ENCODE measurements at places on chromosomes 7 and 10.

GRCh38 chr10:12214763-12215218 is 18.8 kb downstream of the CDC123 start:
- DNase-seq: no peak

DNA sequence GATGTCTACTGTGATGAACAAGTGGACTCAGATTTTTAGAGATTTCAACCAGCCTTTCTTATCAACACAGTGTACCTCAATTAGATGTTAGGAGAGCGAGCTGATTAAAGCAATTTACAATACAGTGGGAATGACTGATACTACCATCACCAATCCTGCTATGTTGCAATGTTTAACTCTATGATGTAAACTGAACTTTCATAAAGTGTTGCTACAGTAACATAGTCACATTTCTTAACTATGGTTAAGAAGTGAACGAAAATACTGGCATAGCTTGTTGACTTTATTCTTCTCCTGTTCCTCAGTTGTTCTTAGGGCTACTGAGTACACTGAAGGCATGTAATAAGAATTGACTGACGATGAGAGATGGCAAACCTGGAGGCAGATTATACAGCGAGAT is 139.8 kb downstream of the MYOF start:
- DNase-seq: no peak

GRCh38 chr10:104306897-104307296 is 31.4 kb downstream of the ITPRIP start:
- DNase-seq: no peak

- DNase-seq: no peak
Observed at GRCh38 chr7:134699899-134700298, 53.2 kb downstream of the BPGM start.

GRCh38 chr10:83849150-83849549 is 290.2 kb upstream of the GHITM start:
- no peak for DNase-seq

DNA sequence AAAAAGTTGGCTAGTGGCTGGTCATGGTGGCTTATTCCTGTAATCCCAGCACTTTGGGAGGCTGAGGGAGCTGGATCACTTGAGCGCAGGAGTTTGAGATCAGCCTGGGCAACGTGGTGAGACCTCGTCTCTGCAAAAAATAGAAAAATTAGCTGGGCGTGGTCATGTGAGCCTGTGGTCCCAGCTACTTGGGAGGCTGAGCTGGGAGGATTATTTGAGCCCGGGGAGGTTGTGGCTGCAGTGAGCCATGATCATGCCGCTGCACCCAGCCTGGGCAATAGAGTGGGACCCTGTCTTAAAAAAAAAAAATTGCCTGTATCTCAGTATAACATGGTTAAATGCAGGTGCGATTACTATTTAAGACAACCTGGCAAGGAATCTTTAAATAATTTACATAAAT is 61.0 kb downstream of the ADD3 start:
- DNase-seq: no peak

- DNase-seq: no peak
Observed at GRCh38 chr10:4234661-4235060, 449.7 kb upstream of the KLF6 start.

DNA sequence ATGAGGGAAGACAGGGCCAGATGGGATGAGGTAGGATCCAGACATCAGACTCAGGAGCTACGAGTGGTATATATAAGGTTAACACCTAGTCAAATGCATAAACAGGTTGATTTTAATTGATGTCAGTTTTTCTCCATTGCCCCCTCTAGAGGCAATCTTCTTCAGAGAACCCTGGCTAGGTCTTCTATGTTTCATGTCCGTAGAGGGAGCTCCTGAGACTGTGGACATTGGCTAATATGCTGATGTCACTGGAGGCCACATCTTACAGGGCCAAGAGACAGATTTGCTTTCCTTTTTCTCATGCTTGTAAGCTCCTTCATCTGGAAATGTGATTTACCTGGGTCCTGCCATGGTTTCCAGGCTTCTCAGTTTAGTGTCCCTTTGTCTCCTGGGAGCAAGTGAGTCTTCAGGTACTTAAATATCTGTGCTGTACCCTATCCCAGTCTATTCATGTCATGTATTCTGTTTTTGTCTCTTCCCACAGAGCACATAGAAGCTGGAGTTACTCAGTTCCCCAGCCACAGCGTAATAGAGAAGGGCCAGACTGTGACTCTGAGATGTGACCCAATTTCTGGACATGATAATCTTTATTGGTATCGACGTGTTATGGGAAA is 161.6 kb upstream of the PRSS1 start:
- DNase-seq: peak; percentile 22

DNA sequence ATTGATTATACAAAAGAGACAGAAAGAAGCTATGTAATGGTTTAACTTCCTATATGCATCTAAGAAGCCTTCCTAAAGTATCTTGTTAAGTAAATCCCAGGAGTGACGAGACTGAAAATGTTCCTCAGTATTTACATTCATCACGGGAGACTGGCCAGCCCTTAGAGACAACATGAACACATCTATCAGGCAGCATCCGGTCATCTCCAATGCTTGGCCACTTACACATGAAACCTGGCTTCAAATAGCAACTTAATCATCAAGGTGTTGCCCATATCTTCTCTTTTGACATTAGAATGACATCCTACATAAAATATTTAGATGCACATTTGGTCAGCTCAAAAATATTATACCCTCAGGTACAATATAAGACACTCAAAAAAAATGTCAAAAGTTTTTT is 33.8 kb downstream of the ERCC6 start:
- DNase-seq: no peak

DNA sequence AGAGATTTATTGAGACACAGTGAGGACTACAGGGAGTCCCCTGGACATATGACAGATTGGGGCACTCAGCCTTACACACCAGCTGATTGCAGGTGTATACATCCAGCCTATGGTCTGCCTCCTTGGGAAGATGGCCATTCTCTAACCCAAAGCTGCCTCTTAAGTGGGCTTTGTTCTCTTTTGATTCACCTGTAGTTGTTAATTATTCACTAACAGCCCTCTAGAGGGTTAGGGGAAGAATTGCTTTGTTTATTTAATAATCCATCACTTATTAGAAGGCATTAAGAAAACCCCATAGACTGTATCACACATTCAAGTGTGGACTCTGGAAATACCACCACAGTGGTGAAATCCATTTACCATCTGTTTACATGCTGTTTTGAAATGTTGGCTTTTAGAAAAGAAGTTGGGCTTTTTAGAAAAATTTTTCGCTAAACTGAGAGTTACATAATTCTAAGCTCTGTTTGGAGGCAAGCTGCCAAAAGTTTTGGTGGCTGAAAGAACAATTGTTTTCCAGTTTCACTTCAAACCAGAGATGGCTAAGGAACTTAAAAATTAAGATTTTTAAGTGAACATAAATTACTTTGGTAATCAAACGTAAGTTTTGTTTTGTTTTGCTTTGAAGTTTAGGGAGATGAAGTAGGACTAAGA is 379.1 kb downstream of the ADRA2A start:
- DNase-seq: no peak

DNA sequence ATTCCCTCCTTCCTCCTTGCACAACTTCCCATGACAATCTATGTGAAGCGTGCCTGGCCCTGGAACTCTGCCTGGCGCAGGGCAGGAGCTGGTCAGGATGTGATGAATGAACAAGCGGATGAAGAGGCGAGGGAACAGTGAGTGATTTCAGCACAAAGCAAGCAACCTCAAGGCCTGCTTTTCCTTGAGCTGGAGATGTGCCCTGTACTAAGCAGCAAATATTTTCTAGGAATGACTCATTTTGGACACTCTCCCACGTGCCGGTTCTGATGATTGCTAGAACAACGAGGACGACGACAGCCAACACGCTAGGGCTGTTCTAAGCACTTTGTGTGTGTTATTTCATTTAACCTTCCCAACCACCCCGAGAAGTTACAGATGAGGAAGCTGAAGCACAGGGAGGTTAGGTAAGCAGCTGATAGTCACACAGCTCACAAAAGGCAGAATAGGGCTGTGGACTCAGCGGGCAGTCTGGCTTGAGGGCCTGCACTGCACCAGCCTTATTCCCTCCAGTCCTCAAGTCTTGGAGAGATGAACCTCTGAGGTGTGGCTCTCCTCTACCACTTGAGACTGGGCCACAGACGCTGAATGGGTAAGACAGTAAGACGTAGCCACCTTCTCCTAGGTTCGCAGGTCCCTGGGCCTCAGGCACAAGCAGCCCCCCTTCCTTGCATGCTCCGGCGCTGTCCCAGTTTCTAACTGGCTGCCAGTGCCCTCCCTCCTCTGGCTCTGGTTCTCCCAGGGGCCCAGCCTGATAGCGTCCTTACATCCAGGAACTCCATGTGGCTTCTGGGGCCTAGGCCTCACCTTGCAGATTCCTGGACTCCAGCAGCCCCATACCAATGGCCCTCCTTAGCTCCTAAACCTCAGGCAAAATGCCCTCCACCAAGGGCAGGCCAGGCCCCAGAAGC is 59.0 kb downstream of the YKT6 start:
- DNase-seq: no peak

DNA sequence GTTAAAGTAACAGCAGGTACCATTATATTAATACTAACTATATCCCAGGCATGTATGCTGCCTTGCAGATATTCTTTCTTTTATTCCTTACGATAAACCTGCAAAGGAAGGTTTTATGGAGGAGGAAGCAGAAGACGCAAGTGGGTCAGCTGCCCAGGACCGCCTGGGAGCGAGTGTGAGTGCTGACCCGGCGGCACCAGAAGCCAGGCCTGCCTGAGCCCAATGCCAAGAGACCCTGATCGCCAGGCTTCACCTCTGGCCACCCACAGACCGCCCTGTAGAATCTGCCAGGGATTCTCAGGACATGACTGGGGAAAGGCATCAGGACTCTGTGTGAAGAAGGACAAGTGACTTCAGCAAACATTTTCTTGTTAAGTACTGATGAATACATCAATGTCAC is 26.3 kb downstream of the PITRM1 start:
- no peak for DNase-seq

DNA sequence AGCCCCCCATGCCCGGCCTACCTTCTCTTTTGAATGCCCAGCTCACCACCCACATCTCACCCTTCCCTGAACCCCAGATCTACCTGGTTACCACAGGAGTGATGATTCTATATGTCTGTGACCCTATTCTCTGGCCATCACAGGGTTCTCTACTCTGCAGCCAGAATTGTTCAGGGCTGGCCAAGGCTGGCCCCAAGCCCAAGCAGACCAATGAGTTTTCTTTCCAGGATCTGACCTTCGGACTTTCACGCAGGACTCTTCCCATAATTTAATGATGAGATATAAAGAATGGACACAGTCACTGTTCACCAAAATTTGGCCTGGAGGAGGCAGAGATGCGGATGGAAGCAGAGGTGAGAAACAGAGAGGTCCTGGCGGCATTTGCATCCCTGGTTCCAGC is 72.6 kb downstream of the PIP4K2A start:
- DNase-seq: no peak

DNA sequence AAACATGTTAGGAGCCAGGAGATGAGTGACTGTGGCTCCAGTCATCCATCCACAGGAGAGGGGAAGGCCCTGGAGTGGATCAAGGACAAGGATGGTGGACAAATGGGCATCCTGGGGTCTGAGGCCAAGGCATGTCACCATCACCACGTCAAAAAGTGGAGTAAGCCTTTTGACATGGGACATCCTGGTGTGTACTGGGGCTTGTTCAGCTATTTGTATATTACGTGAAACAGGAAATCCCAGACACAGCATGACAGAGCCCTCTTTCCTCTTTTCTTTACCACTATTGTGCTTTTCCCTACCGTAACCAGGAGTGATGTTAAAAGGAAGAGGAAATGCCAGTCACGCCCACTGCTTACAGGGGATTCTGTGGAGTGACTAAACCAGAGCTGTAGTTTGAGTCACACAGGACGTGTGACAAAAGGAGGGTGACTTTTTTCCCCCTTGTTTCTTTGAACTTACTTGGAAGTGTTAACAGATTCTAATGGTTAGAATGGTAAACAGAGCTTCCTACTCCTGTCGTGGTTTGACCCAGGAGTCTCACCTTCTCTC is 15.4 kb downstream of the ACSL5 start:
- DNase-seq: no peak

DNA sequence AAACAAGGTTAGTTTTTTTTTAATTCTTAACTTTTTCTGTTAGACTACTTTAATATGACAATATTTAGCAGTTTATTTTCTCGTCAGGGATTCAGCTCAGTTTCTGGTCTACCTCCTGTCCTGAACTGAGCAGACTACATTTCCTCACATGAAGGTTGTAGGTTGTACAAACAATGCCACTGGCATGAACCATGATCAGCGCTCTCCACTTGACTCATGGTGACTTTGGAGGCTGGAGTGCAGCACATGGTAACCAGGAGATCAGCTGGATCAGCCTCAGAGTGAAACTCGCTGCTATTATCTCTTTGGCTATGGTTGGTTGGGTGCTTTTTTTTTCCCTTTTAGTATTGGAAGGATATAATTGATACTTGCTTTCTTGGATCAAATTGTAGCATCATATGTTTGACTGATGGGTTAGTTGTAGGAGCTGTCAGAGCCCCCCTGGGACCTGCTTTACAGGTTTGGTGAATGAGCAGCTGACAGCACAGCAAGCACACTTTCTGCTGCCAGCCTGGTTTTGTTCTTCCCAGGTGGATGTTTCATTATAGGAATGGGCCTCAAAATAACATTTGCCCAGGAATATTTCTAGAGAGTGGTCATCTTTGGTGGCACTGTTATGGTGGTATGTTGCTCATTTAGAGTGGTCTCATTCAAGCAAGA is 556.4 kb downstream of the AUTS2 start:
- DNase-seq: no peak

DNA sequence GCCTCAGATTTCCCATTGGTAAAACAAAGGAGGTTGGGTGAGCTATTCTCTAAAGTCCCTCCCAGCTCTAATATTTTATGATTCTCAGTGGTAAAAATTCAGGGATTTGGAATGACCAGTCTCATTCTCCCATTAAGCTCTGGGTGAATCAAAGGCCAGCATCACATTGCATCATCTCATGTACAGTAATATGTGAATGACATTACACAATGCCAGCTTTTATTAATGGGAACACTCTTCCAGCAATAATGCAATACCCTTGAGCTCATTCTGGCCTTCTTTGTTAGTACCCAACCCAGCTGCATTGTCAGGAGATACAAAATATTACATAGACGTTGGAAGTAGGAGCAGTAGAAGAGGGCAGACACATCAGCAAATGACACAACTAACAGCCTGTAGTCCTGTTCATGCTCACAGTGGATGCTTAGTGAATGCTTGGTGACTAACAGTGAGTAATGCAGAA is 100.0 kb upstream of the EGR2 start:
- no peak for DNase-seq

GRCh38 chr10:72563327-72563932 is 62.4 kb downstream of the MICU1 start:
- no peak for DNase-seq

- no peak for DNase-seq
Observed at GRCh38 chr7:116522247-116522646, 2.6 kb upstream of the CAV1 start.

GRCh38 chr7:51590746-51591145 is 274.1 kb upstream of the COBL start:
- peak; percentile 48 for DNase-seq

Data from iPS DF 6.9 (cell line).